ENCODE measurements at places on chromosomes 16 and 17.

- DNase-seq, result no peak
Measured at GRCh38 chr17:8832711-8833352, 33.7 kb upstream of the MFSD6L start.

- DNase-seq, result no peak
Measured at GRCh38 chr17:79006046-79006445, 3.5 kb downstream of the CANT1 start.

- DNase-seq, result no peak
Measured at GRCh38 chr16:31354394-31355291, at the start of gene ITGAX. Gene ITGAX (plus strand): TSS chr16:31355176. CDS start chr16:31355255, 79 bp downstream.

DNA sequence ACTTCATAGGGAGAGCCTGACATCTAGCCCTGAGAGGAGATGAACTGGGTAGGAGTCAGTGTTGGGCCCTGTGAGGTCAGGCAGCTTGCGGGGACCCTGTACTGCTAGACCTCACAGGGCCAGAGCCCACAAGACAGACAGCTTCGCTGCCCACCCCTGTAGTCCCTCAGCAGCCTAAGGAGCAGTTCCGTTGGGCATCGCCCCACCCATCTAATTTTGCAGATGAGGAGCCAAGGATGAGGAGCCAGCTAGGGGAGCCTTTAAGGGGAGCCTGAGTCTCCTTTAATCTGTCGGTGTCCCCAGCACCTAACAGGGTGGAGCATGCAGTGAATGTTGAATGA lies 755 bp upstream of the TUFM start:
- no peak for DNase-seq

DNA sequence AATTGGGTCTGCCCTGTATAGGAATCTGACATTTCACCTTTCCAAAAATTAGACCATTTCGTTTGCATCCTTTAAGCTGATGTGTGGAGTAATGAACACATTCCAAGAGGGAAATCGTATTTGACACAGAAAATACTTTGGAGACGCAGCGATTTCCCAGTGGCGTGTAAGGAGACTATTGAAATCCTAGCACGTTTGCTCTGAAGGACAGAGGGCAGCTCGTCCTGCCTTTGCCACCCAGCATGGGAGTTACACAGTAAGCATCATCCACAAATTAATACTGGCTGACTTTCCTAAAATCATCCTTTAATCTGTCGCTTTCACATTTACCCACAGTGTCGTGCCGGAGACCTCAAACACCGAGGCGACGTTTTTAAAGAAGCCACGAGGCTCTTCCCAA lies 925.9 kb upstream of the EEF2KMT start:
- DNase-seq, result no peak

DNA sequence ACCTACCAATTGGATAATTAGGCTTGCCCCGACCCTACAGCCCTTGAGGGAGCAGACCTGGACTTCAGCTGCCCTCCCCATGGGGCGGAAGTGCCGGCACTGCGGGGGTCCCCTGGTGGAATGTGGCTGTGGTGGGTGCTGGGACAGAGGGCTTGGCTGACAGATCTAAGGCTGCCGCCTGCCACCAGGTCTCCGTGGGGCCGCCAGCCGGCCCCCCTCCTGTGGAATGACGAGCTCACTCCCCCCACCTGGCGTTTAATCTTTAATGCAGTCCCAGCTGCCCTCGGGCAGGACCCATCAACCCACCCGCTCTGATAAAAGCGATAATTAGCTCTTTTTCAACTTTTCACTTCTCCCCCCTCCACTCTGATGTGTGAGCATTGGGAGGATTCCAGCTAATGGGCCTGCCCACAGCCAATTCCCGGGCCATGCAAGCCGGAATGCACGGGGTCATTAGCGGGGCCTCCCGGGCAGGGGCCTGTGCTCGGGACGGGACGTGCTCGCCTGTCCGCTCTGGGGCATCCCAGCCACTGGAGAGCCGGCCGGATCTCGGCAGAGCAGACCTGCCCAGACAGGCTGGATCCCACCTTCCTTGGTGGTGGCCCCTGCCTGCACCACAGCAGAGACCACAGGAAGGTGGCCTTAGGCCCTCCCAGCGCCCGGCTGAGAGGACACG lies 28.3 kb upstream of the GOSR2 start:
- no peak for DNase-seq

Measured in NCI-H1105 (cell line).